NCI-H187 (cell line): ENCODE measurements at places on chromosomes 13 and 19.

DNA sequence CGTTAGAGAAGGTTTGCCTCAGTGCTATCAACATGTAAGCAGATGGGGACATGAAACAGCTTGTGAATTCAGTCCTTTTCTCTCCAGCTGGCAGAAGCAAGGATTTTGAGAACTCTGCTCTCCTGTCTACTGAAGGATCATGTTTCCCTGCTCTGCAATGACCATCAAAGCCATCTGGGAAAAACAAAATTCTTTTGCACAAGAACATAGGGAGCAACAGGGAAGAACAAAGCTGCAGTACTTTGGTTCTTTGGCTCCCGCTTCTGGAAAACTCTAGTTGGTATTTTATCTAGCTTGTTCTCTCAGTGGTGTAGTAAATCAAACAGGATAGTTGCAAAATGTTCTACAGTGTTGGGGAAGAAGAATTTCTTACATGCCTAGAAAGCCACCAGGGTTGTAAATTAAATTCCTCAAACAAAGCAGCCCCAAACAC, 270.4 kb downstream of the ENOX1 start:
- DNase-seq, result no peak

DNA sequence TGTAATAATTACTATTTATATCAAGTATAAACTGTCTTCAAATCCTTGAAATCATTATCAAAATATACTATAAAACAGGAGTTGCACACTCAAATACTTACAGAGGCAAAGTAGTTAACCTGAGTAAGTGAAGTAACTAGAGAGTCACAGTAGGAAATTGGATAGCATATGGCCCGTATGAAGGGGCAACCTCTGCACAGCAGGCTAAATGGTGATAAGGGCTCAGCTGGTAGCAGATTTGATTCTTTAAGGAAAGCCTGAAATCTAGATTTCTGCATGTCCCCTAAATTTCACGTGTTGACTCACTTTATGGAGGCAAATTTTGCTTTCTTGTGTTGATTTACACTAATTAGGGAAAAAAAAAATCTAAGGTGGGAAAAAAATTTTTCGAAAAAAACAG, 46.4 kb downstream of the STOML3 start:
- no peak for DNase-seq

- DNase-seq, result no peak
Observed at GRCh38 chr13:49690133-49690994, 922 bp downstream of the EBPL start.

DNA sequence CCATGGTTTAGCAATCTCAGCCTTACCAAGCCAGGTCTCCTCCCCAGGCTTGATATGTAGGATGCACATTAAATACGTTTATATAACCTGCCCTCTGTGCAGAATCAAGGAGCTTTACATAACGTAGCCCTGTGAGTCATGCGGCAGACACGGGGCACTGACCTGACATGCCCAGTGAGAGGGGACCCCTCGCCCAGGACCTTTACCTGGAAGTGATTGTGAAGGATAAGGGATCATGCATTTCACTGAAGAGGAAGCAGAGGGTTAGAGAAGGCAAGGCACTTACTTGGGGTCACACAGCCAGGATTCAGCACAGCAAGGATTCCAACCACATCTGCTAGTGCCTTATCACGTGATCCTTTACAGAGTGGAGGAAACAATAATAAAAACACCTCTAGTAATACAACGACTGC, 18.9 kb upstream of the FOSB start:
- DNase-seq, result no peak

GRCh38 chr13:111176421-111176820, 61.3 kb downstream of the ARHGEF7 start:
- DNase-seq, result no peak

GRCh38 chr13:112733661-112734379, 44.0 kb downstream of the ATP11A start:
- no peak for DNase-seq

- no peak for DNase-seq
Observed at GRCh38 chr19:13742756-13743155, 21.6 kb upstream of the MRI1 start.

DNA sequence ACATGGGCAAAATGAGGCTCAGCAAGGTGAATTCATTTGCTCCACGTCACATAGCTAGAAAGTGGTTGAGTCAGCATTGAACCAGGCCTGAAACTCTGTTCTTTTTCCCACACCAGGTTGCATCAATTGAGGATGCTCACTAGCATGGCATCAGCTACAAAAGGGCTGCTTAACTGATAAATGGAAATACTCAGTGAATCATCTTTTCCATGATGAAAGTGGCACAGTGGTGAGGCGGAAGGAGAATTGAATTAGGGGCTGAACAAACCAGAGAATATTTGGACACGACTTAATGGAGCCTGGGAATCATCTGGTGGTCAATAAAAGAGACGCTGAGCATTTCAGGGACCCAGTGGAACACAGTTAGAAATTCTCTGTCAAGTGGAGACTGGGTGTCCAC, 320.1 kb upstream of the MAB21L1 start:
- DNase-seq, result no peak

DNA sequence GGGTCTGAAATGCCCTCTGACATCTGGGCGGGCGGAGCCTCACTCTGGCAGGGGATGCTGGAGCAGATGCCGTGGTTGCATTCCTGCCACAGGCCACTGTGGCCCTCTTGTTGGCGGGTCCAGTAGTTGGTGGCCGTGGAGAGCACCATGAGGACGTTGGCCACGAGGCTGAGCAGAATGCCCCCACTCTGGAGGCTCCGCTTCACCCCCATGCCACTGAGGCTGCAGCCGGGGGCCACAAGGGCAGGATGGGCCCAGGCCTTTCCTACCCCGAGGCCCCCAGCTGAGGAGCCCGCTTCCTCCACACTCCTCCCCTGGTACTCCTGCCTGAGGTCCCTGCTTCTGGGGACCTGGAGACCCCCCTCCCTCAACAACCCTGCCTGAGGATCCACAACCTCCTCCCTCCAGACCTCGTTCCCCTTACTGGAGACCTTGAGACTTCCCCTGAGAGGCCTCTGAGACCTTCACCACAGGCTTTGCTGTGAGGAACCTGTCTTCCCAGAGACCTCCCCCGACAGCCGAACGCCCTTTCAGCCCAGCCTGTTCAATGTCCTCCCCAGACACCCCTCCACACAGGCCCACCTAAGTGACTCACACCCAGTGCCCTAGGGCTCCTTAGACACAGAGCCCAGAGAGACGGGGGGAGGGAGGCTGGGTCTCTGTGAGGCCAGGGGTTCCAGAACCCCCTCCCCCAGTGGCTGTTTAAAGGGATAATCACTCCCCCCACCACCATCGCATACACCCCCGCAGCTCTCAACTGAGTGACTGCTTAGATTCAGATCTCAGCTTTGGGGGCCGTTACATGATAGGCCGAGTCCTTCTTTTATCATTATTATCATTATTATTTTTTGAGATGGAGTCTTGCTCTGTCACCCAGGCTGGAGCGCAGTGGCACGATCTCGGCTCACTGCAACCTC, at the start of gene CLDND2:
CLDND2 (minus strand) TSS at position 638 of the 917 bp plus-strand sequence; CDS start at position 212, 426 bp downstream.
- no peak for DNase-seq

DNA sequence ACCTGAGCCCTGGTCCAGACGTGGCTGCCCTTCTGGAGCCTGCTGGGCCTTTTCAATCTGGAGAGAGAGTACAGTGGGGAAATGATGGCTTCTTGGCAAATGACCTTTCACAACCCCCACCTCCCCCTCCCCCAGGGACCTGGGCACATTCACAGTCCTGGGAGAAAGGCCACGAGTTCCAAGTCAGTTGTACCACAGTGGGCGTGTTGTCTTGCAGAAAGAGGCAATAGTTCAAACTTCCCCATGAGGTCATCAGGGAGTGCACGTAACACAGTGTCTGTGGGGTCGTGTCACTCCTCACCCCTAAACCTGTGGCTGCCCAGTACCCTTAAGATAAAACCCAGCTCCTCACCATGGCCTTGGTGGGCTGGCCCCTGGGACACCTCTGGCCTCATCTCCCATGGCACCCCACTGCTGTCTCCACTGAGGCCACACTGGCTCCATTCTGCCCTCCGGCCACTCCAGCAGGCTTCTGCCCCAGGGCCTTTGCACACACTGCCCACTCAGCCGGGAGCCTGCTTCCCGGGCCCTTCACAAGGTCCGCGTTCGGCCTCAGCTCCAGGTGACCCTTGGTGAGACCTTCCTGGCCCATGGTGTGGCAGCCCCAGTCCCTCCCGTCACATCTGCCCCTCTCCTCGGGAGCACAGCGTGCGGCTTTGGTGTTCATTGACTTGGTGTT, 13.3 kb downstream of the PLIN4 start:
- DNase-seq, result no peak

DNA sequence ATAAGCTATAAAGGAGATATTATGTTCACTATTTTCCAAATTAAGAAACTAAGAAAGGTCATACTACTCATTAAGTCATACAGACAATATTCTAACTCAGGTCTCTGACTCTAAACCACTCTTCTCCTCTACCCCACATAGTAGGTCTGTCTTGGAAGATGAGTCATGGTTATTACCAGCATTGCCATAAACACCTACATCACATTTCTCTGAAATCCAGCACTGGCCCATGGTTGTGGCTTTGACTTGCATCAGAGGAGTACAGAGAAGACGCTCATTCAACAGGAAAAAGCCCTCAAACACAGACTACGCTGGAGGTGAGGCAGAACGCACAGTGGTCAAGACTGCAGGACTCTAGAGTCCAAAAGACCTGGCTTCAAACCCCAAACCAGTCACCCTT, 476.8 kb downstream of the COG6 start:
- DNase-seq, result no peak

DNA sequence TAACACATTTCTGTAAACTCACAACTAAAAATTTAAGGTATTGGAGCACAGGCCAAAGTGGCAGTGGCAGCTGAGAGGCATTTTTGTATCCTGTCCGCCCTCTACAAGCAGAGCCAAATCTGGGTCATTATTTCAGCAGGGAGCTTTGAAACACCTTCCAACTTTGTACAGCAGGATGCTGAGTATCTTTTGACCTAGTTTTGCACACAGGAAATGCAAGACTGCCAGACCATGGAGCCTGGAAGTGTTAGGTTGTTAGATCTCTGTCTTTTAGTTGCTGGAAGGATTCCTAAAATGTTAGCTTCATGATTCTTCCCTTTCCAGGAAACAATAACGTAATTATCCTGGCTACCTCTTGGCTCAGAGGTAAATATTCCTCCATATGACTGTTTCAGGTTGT, 148.6 kb upstream of the ATXN8OS start:
- no peak for DNase-seq

DNA sequence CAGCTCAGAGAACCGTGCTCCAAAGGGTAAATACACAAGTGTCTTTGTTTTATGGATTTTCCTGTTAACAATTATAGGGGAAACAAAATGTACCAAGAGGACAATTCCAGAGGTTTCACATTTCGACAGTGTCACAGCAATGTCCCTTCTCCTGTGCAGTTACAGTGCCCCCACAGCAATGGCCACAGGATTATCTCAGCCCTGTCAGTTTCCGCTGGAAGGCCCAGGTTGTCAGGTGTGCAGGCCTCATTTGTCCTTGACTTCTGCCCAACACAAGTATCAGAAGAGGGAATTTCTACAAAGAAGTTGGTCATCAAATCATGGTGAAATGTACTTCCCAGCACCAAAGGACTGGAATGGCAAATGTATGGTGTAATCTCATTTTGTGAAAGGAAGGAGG, 11.2 kb upstream of the N4BP2L2 start:
- DNase-seq, result no peak

- no peak for DNase-seq
Observed at GRCh38 chr13:50244713-50245574, 229.7 kb downstream of the KCNRG start.

DNA sequence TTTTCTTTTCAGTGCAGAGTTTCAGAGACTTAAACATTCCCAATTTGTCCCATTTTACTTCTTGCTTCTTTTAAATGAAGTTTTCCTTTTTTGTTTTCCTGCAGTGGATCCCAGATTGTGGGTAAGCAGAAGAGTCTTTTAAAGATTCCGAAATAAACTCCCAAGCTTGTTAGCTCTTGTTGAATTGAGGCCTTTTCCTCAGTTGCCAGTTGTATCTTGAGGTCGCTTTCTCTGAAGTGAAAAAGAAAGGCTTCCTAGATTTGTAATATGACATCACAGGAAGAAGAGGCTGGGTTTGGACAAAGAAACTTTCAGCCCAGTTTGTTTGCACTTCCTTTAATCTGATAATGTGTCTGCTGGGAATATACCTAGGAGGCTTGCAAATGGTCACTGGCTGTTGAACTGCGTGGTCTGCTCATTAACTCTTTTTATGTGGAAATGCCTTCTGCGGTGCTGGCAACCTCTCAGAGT, at the start of gene LPAR6:
LPAR6 (minus strand) TSS at position 233 of the 471 bp plus-strand sequence. CDS start 690 bp downstream, outside the sequence.
- no peak for DNase-seq

DNA sequence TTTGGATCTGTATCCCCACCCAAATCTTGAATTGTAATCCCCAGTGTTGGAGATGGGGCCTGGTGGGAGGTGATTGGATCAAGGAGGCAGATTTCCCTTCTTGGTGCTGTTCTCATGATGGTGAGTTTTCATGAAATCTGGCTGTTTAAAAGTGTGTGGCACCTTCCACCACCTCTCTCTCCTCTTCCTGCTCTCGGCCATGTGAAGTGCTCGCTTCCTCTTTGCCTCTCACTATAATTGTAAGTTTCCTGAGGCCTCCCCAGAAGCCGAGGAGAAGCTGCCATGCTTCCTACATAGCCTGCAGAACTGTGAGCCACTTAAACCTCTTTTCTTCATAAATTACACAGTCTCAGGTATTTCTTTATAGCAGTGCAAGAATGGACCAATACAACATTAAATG, 15.7 kb downstream of the COMMD6 start:
- DNase-seq, result no peak

DNA sequence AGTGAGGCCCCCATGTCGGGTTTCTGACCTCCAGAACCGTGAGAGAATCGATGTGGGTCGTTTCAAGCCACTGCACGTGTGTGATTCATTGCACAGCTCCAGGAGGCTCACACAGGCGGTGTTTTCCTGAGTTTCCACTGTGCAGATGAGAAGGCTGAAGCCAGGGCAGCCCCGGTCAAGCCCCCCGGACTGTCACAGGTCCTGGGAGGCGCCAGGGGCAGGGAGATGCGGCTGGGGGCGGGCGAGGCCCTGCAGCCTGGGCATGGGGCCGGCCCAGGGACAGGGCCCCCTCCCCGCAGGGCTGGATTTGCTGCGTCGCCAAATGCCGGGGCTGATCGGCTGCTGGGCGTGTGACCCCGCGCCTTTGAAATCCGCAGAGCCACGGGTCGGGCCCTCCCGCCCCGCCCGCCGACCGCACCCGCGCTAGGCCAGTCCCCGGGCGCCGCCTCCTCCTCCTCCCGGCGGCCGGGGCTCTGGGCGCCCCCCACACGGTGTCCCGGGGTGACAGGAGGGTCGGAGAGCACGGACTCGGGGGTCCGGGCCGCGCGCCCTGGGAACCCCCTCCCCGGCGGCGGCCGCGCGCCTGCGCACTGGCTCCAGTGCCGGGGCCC, 9.9 kb upstream of the MKNK2 start:
- DNase-seq, result no peak

GRCh38 chr13:95552539-95553441, at the start of gene CLDN10:
Gene CLDN10 (plus strand): TSS chr13:95552720. CDS start chr13:95552754, 34 bp downstream.
- DNase-seq, result no peak

- no peak for DNase-seq
Observed at GRCh38 chr13:66074018-66074615, 1156.0 kb downstream of the PCDH9 start.

- no peak for DNase-seq
Observed at GRCh38 chr13:62635161-62635560, 1219.5 kb upstream of the PCDH20 start.

DNA sequence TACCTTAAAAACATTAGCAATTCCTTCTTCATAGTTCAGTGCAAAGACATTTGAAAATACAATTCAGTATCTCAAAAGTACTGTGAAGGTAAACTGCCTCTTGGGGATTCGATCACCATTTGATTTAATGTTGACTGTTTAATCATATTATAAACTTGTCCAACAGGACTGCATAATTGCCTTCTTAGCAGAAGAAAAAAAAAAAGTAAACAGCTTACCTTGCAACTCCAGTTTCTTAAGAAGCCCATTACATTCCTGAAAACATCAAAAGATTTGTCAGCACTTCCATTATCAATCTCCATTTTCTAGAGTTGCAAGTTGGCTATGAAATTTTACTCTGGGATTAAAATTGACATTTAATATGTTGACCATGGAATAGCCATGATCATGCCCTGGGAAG, 1154.6 kb downstream of the OLFM4 start:
- DNase-seq, result no peak
